Fibroblast of mammary gland (primary cell): ENCODE measurements at places on chromosomes 5 and 9.

DNA sequence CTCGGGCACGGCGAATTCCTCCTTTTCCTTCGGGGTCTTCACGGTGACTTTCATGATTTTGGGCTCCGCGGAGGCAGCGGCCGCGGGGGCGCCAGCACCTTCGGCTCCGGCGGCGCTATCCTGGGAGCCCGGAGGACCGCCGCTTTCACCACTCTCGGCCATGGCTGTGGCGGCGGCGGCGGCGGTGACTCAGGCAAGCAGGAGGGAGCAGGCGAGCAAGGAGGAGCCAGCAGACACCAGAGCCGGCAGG is 315 bp downstream of the UBQLN1 start:
- DNase-seq, result no peak

GRCh38 chr9:80883426-80883825 is 805.9 kb downstream of the TLE1 start:
- no peak for DNase-seq

DNA sequence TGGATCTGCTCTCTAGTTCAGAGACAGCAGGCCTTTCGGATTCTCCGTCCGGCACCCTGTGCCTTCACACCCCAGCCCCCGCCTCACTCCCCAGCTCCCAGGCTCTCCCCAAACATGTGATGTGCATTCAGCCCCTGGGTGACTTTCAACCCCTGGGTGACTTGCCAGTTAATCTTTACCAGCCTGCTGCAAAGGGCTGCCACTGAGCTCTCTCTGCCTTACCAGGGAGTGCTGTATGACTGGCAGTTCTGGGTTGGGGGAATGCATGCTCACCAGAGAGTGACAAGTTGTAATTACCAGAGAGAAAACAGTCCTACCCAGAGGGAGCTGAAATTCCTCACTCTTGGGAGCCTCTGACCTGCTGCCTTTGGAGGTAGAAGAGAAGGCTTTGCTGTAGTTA is 4.9 kb upstream of the ADRA1B start:
- DNase-seq, result no peak

DNA sequence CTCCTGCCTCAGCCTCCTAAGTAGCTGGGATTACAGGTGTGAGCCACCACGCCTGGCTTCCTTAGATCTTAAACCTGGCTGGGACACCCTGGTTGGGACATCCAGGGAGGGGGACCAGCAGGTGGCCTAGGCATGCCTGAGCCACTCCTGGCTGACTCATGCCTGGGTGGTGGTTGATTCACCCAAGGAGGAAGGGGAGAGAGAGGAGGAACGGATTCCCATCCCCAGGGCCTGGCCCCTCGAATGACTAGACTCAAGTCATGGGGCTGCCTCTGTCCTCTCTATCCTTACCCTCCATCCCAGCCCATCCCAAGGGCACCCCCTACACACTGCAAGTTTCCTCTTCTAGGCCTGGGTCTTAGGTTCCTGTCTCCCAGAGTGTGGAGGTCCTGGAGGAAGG is 12.7 kb downstream of the EEIG1 start:
- DNase-seq, result peak; percentile 79

DNA sequence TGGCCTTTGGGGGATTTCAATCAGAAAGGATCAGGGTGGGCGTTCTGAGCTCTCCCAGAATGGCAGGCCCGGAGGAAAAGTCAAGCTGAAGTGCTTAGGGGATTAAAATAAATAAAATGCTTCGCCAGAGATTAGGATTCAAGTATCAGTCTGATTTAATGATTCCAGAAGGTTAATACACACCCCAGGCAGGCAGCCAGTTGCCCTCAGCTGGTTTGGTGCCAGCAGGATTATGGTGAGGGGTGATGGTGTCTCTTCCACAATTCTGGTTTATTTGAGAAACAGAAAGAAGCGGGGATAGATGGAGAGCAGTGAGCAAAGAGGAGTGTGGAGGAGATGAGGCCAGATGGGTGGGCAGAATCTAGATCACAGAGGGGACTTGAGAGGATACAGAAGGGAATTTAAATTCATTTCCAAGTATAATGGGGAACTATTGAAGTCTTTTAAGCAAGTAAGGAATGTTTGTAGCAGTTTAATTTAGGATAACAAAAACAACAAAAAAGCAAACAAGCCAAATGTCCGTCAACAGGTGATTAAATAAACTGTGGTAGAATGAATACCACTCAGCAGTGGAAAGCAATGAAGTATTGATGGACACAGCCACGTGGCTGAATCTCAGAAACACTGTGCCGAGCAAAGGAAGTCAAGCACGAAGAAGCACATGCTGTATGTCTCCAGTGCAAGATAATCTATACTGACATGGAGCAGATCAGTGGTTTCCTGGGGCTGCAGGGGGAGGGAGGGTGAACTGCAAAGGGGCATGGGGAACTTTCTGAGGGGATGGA is 297.7 kb downstream of the MSX2 start:
- DNase-seq, result no peak

- DNase-seq, result no peak
These were observed 314.4 kb downstream of the GADD45G start for GRCh38 chr9:89919171-89919681.

DNA sequence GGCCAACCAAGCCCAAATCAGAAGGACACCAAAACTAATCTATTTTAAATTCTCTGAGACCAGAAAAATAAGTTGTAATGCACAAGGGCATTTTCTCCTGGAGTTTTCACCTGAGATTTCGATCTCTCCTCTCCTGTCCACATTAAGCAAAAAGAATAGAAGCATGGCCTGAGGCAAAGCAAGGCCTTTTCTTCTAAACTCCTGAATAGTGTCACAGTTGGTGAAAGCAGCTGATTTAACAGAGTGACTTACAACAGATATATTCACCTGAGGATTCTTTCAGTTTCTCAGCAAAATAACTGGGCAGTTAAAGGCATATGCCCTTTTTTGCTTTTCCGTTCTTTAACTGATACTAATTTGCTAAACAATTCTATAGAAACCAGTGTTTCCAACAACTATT is 547.7 kb downstream of the EFNA5 start:
- DNase-seq, result no peak

DNA sequence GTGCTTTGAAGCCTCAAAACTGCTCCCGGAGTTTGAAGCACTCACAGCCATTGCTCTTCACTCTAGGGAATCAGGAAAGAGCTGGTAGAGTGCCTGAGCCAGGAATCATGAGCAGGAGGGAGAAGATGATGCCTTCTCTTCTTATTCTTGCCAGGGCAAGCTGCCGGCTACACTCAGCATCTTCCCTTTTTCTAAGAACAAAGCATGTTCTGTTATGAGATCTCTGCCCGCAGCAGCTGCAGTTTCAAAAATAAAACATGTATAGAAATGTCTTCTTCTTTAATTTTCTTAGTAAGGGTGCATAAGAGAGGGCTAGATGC is 57.9 kb upstream of the RICTOR start:
- DNase-seq, result no peak

GRCh38 chr5:58224661-58225060 is 235.2 kb downstream of the PLK2 start:
- DNase-seq, result no peak

- DNase-seq, result peak; percentile 25
These were observed 76.6 kb downstream of the ACTBL2 start for GRCh38 chr5:57405984-57406383.

DNA sequence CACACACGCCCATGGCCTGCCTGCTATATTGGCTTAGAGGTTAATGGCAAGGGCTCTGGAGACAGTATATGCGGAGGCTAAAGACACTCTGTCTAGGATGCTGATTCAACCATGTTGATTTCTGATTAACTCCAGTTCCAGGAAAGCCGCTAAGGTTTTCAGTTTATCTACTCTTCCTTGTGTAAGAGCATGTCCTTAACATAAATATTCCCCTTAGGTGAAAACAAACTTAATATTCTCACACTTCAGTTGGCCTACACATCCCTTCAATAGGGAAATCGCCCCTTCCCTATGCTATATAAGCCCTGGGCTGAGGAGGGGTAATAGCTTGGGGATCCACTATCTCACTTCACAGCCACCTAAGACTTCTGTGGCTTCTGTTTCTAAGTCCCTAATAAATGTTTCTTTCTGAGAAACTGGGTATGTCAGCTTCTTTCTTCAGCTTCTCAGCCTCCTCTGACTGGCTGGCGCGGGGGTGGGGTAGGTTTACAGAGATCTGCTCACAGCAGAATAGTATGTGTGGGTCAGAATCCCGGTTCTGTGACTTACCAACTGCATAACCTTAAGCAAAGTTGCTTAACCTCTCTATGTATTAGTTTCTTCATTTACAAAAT is 4.3 kb upstream of the GPX3 start:
- DNase-seq, result no peak

- DNase-seq, result no peak
These were observed 54.5 kb upstream of the IL17B start for GRCh38 chr5:149433524-149434131.

- DNase-seq, result no peak
These were observed 215.1 kb upstream of the DAPK1 start for GRCh38 chr9:87282538-87282937.

DNA sequence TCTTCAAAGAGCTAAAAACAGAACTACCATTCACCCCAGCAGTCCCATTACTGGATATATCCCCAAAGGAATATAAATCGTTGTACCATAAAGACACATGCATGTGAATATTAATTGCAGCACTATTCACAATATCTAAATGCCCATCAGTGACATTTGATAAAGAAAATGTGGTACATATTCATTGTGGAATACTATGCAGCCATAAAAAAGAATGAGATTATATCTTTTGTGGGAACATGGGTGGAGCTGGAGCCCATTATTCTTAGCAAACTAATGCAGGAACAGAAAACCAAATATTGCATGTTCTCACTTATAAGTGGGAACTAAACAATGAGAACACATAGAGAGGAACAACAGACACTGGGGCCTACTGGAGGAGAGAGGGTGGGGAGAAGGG is 38.7 kb downstream of the FCHO2 start:
- no peak for DNase-seq

DNA sequence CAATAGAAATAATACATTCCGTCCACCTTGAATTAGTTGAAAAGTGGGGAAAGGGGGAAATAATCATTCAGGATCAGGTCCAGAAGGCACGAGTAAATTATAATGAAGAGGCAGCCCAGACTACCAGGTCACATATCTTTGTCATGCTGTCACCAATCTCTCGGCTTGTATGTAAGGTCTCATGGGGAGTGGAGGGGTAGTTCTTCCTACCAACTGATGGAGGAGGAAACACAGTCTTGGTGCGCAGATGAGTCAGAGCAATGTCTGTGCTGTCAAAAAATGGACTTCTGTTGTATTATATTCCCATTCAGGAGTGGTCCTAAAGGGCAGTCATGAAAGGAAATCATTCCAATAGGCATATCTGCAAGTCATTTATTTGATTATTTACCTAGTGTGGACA is 164.2 kb upstream of the PTGER4 start:
- DNase-seq, result no peak

DNA sequence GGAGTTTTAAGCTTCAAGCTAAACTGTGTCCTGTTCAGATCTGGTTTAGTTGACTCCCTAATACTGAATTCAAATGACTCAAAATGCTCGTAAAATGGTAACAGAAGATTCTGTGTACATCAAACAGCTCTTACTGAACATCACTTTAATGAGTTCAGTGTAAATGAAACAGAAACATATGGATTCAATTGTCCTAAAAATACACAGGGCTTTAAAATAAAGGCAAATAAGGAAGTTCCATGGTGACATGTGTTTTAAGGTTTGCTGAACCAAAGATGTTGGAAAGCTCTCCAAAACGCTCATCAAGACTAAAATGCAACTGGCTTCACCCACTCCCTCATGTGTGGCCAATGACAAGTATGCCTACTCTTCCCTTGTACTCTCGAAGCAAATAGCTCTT is 340.0 kb upstream of the PIK3R1 start:
- DNase-seq, result peak; percentile 4

GRCh38 chr9:37531699-37532098 is 44.5 kb downstream of the FBXO10 start:
- no peak for DNase-seq

- DNase-seq, result no peak
These were observed 12.1 kb downstream of the WWC1 start for GRCh38 chr5:168303393-168304025.

DNA sequence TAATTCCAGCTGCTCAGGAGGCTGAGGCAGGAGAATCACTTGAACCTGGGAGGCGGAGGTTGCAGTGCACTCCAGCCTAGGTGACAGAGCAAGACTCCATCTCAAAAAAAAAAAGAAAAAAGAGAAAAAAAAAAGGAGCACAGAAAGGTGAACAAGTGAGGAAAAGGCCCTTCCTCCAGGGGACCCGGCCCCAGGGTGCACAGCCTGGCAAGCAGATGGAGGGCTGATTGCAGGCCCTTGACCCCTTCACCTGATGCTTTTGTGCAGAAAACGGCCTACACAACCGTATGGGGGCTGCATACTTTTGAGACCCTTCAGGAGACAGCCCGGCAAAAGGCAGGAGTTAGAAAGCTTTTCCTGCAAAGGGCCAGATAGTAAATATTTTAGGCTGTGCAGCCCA is 33.9 kb downstream of the HRH2 start:
- DNase-seq, result no peak

- DNase-seq, result no peak
These were observed 11.1 kb upstream of the FSD1L start for GRCh38 chr9:105436783-105437182.

DNA sequence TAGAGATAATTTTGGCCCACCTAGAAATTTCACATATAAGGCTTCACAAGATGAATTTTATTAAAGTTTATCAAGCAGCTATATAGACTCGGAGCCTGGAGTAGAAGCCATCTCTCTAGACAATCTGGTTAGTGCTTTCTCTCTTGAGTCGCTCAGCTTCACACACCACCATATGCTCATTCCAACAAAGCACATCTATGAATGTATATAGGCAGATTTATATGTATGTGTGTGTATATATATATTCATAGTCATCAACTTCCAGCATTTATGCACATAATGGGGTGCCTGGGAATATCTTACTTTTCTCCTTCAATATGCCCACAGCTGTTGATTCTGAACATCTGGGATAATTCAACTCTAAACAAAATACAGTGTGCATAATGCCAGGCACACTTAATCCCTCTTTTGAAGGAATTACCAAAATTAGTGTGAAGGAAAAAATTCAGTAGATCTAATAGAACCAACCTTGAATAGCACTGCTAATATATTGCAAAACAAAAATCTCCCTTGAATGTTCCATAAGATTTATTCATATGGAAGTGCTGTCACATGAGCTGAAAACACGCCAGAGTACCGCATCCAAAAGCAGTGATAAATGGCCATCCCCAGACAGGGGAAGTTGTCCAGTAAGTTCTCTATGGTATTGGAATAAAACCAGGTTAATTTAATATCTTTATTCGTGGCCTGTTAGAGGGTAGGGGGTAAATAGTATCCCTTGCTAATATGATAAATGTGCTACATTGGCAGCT is 56.0 kb upstream of the MOCS2 start:
- DNase-seq, result no peak

- no peak for DNase-seq
These were observed 105.8 kb downstream of the HAPLN1 start for GRCh38 chr5:83614841-83615240.
